ENCODE measurements at places on chromosomes 4 and X.

- no peak for DNase-seq
- no peaks in the 10 kb centered on the region for H3K4me1 ChIP-seq
These were observed 1393.4 kb upstream of the PCDH7 start for GRCh38 chr4:29326816-29327215.

DNA sequence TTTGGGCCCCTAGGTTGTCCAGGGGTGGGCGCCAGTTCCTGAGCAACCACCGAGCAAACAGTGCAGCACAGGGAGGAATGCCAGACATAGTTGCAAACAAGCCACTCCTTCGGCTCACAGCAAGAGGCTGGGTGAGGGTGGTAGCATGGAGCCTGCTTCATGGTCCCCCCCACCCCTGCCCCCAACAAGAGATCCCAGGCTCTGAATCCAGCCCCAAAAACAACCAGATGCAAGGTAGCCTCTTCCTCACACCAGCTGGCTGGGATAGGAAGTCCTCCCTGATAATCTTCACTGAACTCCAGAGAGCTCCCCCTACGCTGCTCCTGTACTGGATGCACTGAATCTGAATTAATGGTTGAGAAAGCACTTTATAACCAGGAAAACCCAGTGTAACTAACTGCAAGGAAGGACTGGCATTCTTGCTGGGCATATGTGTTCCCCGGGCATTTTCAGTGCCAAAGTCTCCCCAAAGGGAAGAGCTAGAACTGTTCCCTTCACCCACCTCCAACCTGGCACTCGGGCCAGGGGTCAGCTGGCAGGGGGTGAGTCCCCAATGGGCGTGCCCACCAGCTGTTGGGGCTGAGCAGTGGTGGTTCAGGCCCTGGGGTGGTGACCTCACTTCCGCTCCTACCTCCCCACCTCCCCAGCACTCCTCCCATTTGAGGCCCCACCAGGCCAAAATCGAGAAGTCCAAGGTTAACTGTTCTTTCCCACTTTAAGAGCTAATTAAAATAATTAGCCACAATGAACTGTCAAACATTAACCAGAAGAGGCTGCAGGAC, 1.5 kb downstream of the ELF4 start:
- DNase-seq = no peak
- H3K4me3 ChIP-seq = no peak overlapping the region
- H3K27me3 ChIP-seq = peaks cover 28% of the 10 kb centered on the region
- H3K36me3 ChIP-seq = no peaks in the 10 kb centered on the region
- H3K4me1 ChIP-seq = peaks cover 13% of the 10 kb centered on the region

GRCh38 chrX:2552621-2553201, 51.9 kb upstream of the DHRSX start:
- no peaks in the 10 kb centered on the region for H3K36me3 ChIP-seq
- peaks cover 16% of the 10 kb centered on the region for H3K4me1 ChIP-seq
- H3K27me3 ChIP-seq = no peaks in the 10 kb centered on the region
- H3K27ac ChIP-seq = peak overlapping the region; percentile 23
- DNase-seq = no peak
- H3K4me3 ChIP-seq = no peak overlapping the region

DNA sequence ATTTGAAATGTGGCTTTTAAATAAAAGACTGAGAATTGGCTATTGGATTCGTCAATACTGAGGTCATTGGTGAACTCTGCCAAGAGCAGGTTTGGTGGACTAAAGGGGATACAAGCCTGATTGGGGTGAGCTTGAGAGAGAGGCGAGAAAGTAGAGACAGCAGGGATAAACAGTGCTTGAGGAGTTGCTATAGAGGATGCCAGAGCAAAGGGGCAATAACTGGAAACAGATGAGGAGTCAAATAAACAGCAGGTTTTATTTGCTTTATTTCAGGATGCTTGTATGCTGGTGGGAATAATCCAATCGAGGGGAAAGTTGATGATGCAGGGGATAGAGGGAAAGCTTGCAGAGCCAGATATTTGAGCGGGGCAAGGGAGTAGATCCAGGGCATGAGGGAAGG, 24.0 kb upstream of the ANXA3 start:
- H3K27ac ChIP-seq = no peak overlapping the region
- H3K4me3 ChIP-seq = no peak overlapping the region
- no peaks in the 10 kb centered on the region for H3K4me1 ChIP-seq
- no peaks in the 10 kb centered on the region for H3K27me3 ChIP-seq

DNA sequence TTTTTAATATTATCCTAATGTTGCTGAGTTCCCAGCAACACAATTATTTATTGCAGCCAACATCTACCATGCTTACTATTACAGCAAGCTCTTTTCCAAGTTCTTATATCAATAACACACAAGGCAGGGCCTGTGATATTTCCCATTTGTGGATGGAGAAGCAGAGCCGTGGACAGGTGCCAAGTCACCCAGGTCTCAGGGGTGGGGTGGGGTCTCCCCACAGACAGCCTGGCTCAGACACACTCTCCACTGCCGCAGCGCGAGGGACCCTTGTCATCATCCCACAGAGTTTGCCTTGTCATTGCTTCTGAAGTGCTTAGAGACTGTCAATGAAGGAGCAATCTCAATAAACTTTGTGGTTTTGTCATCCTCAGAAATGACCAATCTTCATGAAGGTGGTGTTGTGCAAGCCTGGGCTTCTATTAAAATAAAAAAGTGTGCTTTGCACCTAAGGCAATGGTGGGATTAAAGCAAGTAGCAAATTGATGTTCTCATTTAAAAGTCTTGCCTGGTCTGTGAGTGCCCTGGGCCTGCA, 76.1 kb downstream of the SORBS2 start:
- no peak overlapping the region for H3K4me3 ChIP-seq
- no peak for DNase-seq
- no peak overlapping the region for H3K27ac ChIP-seq
- no peaks in the 10 kb centered on the region for H3K27me3 ChIP-seq
- peaks cover 10% of the 10 kb centered on the region for H3K36me3 ChIP-seq

DNA sequence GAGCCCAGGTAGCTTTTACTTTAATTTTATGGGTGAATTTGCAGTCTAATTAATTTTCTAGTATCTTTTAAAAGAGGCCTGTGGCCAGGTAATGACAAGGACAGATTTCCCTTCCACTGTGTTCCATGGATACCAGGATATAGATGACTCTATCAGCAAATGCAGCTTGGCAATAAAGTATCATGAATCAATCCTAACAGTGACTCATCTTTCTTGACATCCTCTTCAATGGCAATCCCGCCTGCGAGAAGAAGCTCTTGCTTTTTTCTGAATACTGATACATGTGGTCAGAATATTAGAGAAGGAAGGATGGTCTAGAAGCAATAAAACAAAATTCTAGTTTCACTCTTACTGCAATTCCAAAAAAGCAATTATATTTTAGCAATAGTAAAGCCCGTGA, 267.8 kb downstream of the DTHD1 start:
- H3K36me3 ChIP-seq = no peaks in the 10 kb centered on the region
- no peaks in the 10 kb centered on the region for H3K27me3 ChIP-seq
- no peak overlapping the region for H3K27ac ChIP-seq
- H3K4me3 ChIP-seq = no peak overlapping the region

DNA sequence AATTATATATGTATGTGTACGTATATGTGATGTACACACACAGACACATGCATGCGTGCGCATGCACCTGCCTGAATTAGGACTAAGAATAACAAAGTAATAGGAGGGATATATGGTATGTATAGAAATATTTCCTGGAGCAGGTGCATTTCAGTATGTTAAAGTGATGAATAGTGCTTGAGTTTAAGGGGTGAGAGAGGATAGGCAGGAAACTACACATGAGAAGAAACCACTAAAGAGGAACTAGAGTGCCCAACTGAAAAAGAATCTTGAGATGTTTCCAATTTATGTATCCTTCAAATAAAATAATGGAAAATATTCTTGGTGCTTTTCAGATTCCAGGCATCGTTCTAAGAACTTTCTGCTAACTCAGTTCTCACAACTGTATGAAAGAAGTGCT, 52.6 kb upstream of the UNC5C start:
- no peaks in the 10 kb centered on the region for H3K27me3 ChIP-seq
- no peak for DNase-seq
- no peak overlapping the region for H3K4me3 ChIP-seq
- H3K4me1 ChIP-seq = no peaks in the 10 kb centered on the region

GRCh38 chrX:38233891-38234667, 13.4 kb upstream of the SRPX start:
- H3K4me3 ChIP-seq = no peak overlapping the region
- no peak overlapping the region for H3K27ac ChIP-seq
- peaks cover 6% of the 10 kb centered on the region for H3K27me3 ChIP-seq
- H3K36me3 ChIP-seq = no peaks in the 10 kb centered on the region
- H3K4me1 ChIP-seq = no peaks in the 10 kb centered on the region
- no peak for DNase-seq

DNA sequence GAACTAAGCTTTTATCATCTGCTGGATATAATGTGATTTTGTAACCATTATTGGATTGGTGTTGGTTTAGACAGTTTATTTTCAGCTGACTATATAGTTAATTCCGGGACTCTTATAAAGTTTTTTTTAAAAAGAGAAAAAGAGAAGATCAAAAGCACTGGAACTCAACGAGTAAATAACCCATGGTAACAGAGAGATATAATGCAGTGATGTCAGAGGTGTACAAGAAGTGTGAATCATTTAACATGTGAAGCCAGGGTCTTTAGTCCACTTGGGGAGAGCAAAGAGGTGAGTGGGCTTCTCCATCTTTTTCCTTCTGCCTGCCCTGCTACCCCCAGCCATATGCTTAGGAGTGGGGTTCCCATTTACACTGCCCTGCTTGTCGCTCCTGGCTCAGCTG, 3.2 kb downstream of the TMEM165 start:
- H3K36me3 ChIP-seq = peaks cover 3% of the 10 kb centered on the region
- no peaks in the 10 kb centered on the region for H3K27me3 ChIP-seq
- H3K27ac ChIP-seq = no peak overlapping the region
- H3K4me1 ChIP-seq = peaks cover 6% of the 10 kb centered on the region

- no peaks in the 10 kb centered on the region for H3K4me1 ChIP-seq
- no peaks in the 10 kb centered on the region for H3K36me3 ChIP-seq
- H3K27ac ChIP-seq = no peak overlapping the region
- no peak overlapping the region for H3K4me3 ChIP-seq
- H3K27me3 ChIP-seq = no peaks in the 10 kb centered on the region
These were observed 26.0 kb downstream of the AMTN start for GRCh38 chr4:70544279-70544868.

DNA sequence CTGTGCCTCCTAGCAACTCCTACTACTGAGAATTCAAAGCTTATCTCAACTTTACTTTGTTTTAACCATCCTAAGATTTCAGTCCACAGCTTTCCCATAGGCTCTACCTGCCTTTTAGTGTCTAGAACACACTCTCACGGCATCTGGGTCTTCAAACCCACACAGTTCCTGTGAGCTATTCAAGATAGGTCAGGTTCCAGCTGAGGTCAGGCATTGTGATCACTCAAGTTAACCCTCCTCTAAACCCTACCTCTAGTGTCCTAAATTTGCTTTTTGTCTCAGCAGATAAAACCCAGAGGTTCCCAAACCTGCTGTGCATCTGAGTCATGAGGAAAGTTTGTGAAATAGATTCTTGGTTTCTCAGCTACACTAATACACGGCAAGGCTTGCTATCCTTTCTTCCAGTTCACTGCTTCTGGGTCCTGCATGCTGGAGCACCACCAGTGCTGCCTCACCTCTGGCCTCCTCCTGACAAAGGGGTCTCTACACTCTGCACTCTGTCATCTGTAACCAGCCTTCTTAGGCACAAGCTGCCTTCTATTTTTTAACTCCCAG, 324.6 kb upstream of the MAGEB2 start:
- H3K27me3 ChIP-seq = no peaks in the 10 kb centered on the region
- no peak for DNase-seq
- H3K4me3 ChIP-seq = no peak overlapping the region
- H3K36me3 ChIP-seq = no peaks in the 10 kb centered on the region
- no peaks in the 10 kb centered on the region for H3K4me1 ChIP-seq
- peak overlapping the region; percentile 69 for H3K27ac ChIP-seq

- peaks cover 2% of the 10 kb centered on the region for H3K4me1 ChIP-seq
- no peak overlapping the region for H3K4me3 ChIP-seq
- no peak for DNase-seq
- H3K27ac ChIP-seq = no peak overlapping the region
These were observed 695.9 kb upstream of the ATOH1 start for GRCh38 chr4:93132631-93133030.

- no peak overlapping the region for H3K27ac ChIP-seq
- H3K27me3 ChIP-seq = no peaks in the 10 kb centered on the region
- H3K4me3 ChIP-seq = no peak overlapping the region
- no peak for DNase-seq
These were observed 474.8 kb upstream of the SLIT2 start for GRCh38 chr4:19776929-19777328.

DNA sequence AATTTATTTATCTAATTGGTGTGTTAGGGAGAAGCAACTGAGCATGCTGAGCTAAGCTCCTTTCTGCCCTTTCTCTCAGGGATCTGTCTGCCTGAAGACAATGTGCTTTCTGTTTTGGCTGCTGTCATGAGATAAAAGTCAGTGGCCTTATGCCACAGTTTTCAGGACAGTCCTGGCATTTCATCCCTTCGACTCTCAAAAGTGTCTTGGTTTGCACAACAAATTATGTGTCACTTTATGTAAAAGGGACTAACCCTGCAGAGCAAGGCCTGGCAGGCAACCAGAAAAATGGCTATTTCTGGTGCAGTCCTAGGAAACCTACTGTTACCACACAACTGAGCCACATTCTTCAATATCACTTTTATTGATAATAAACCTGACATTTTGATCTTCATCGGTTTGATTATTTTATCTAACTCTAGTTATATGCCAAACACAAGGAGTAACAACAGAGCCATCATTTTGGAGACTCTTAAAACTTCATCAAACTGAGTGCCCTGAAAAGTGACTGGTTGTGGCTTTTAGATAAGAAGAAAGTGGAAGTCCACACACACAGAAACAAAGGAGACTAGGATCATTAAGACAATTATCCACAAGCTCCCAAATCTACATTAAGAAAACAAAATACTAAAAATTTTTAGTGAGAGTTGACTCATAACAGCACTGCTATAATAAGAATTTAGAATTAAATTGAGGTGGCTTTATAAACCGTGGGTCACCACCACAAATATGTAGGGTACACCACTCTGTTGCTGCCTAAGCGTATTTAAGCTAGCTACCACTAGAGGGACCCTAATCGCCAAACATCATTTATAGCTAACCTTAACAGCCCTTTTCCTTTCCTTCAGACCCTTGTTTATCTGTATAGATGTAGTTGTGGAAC, 95.9 kb upstream of the PTPN13 start:
- DNase-seq = no peak
- H3K27ac ChIP-seq = peak overlapping the region; percentile 47
- no peak overlapping the region for H3K4me3 ChIP-seq
- H3K36me3 ChIP-seq = no peaks in the 10 kb centered on the region
- H3K4me1 ChIP-seq = peaks cover 9% of the 10 kb centered on the region

DNA sequence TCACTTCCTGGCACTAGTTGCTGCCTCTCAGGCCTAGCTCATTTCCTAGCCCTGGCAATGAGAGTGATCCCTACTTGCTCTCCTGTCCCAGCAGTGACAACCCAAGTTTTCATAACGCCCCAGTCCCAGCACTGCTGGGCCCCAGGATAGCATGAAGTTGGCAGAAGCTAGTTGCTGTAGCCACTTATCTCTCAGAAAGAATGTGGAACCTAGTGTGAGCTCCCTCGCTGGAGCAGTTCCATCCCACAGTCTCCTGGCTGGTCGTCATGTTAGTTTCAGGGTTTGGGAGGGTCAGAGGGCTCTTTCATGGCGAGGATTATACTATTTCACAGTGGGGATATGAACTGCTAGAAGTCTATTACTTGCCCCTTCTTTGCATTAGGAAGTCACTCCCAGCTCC, 5.1 kb downstream of the PF4 start:
- no peak overlapping the region for H3K27ac ChIP-seq
- H3K36me3 ChIP-seq = no peaks in the 10 kb centered on the region
- DNase-seq = no peak
- peaks cover 1% of the 10 kb centered on the region for H3K4me1 ChIP-seq
- H3K4me3 ChIP-seq = no peak overlapping the region
